HTR-8/SVneo (cell line): ENCODE measurements at places on chromosomes 2 and 18.

- no peak for DNase-seq
Measured at GRCh38 chr18:79754831-79755351, 42.8 kb upstream of the KCNG2 start.

- no peak for DNase-seq
Measured at GRCh38 chr18:50560681-50561629, 1.1 kb downstream of the MAPK4 start.

DNA sequence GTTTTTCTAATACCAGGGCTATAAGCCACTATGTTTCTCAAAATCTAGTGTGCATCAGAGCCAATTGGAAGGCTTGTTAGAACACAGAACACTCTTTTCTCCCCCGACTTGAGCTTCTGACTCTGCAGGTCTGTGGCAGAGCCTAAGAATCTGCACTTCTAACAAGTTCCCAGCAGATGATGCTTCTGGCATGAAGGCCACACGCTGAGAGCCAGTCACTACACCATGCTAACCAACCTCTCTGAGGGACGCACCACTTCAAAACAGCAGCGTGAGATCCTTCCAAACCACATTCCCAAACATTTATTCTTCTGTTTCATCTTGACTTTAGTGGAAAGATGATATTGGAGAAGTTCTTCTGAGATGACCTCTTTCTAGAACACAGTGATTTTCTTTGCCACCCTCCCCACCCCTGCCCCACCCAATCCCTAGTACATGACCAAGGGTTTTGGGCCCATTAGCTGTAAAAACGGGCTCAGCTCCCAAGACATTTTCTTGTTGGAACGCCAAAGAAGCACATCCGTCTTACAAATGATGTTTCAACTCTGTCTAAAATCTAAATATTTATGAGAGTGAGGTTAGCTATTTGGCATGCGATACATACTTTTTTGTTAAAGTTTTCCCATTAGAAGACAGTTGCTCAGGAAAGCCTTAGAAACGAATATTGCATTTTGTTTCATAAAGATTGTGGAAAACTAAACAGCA is 391.9 kb downstream of the TMEM182 start:
- DNase-seq = no peak

DNA sequence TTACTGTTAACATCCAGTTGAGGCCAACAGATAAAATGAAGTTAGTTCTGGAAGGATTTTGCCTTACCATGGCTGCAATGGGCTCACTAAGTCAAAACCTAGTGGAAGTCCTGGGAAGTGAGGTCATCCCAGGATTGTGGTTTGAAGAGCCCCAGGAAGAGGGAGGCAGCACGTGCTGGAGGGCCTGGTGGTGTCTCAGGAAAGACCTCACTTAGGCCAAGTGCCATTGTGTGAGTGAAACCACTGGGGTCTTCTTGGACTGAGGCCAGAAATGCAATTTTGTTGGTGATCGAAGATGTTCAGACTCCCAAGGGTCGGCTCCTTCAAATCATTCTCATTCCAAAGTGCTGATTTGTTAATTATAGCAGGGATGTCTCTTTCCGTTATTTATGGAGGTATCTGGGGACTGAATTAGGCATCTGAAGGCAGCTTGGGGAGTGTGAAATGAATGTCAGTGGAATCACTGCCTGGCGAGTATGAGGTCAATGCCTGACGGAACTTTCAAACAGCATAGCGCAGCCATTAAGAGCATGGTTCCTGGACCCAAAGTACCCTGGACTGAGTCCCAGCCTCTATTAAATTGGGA is 60.0 kb downstream of the IL1R2 start:
- DNase-seq = no peak

GRCh38 chr2:16882706-16883105 is 217.1 kb upstream of the CYRIA start:
- DNase-seq = no peak

DNA sequence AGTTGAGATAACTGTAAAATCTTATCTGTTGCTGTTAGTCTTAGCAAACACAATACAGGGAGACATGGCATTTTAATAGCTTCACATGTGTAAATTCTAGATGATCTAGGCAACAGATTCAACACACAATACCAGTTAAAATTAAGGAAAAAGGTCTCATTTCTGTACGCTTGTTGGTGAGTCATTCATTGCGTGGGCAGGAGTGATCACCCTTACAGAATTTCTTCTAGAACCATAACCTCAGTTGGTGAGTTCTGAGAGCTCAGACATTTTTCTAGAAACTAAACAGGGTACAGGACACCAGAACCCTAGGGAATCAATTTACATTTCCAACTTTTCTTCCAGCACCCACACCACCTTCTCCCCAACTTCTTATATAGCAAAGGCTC is 81.9 kb downstream of the SLC8A1 start:
- no peak for DNase-seq

DNA sequence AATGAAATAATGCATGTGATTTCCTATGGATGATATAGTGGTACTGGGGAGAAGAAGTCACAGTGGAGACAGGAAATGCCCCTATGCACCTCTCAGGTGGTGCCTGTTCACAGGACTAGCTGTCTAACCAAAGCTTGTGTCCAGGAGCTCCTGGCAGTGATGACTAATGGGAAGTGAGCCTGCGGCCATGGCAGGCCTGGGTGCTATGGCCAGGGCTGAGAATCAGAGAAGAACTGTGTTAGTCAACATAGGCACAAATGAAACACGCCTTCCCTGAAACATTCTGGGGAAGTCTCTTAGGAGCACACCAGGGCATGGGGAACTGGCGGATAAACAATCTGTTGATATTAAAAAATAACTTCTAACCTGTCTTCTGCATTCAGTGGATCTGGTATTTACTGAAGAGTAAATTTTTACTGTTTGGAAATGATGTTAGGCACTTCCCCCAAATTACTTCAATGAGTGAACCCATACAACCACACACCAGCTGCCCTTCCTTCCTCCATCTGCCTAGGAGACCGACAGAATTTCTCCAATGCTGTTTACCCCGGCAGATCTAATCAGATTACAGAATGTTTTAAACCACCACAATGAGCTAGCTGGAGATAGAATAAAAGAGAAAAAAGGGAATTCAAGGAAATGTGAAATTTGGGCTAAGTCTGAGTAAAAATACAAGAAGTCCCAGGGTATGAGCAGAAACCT is 67.4 kb downstream of the MEP1B start:
- no peak for DNase-seq

- DNase-seq = no peak
Measured at GRCh38 chr2:57370882-57371585, 675.6 kb upstream of the VRK2 start.

- DNase-seq = no peak
Measured at GRCh38 chr2:179104736-179105135, 54.8 kb upstream of the CCDC141 start.

- no peak for DNase-seq
Measured at GRCh38 chr2:24621779-24622538, 130.9 kb downstream of the NCOA1 start.

DNA sequence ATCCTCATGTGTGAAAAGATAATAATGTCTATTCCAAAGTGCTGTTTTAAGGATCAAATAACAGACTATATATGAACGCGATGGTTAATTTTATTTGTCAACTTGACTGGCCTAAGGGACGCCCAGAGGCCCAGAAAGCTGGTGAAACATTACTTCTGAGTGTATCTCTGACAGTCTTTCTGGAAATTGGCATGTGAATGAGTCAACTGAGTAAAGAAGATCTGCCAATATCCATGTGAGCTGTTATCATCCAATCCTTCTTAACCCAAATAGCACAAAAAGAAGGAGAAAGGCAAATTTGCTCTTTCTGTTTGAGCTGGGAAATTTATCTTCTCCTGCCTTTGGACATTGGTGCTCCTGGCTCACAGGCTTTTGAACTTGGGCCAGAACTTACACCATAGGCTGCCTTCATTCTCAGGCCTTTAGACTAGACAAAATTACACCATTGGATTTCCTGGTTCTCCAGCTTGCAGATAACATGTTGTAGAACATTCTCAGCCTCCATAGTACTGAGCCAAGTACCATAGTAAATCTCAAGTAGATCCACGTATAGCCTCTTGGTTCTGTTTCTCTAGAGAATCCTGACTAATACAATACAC is 114.7 kb upstream of the DOCK10 start:
- no peak for DNase-seq

DNA sequence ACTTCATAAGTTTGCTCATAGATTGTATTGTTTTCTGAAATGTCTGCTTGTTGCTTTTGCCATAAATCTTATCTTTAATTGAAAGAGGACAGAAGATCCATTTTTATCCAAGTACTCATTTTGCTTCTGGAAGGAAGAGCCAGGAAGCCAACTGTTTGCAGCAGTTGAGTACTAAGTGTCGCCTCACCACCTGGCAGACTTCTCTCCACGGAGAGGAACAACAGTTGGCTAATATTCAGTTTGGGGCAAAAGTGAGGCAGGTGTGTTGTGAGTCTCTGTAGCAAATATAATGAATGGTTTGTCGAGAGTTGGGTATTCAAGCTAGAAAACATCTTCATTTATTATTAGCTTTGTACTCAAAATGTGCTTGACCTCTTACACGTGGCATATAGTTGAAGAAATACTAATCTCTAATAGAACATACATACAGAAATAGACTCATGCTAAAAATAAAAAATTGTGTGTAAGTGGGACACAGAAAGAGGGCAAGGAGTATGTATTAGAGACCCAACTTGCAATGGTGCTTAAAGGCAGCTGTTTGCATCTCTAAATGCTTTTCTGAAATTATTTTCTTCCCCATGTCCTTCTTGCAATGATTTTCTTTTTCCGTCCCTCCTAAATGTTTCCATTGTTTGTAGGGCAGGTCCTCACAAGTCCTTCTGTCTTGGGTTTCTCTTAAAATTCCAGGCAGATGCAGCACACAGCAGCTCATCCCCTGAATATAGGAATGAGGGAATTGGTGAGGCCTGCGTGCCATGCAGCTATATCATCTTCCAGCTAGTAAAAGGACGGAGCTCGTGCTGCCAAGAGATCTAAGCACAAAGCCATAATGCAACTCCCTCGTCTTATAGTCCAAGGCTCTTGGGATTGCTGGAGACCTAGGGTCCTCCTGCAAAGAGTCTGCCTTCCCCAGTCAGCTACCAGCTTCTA is 44.8 kb upstream of the MAP3K20 start:
- DNase-seq = no peak

GRCh38 chr2:47592381-47592780 is 189.4 kb downstream of the MSH2 start:
- no peak for DNase-seq

DNA sequence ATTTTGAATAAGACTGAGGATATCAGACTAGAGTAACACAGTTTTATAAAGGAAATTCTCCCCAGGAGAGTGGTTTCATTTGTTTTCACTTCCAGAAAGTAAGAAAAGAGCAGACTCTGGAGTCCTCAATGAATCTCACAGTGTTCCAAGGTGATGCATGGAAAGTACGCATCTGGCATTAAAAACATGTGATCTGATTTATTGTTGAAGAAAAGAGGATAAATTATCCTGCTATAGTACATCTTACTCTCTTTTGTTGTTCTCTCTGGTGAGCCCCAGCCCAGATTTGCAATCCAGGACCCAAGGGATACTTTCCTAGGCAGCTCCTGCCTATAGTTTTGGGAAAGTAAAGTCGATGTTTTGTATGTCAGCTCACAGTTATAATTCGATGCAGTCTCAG is 285.9 kb downstream of the CTNNA2 start:
- no peak for DNase-seq

GRCh38 chr2:206978746-206979145 is 39.4 kb downstream of the CPO start:
- no peak for DNase-seq

- no peak for DNase-seq
Measured at GRCh38 chr2:230636684-230637271, 75.9 kb upstream of the CAB39 start.

DNA sequence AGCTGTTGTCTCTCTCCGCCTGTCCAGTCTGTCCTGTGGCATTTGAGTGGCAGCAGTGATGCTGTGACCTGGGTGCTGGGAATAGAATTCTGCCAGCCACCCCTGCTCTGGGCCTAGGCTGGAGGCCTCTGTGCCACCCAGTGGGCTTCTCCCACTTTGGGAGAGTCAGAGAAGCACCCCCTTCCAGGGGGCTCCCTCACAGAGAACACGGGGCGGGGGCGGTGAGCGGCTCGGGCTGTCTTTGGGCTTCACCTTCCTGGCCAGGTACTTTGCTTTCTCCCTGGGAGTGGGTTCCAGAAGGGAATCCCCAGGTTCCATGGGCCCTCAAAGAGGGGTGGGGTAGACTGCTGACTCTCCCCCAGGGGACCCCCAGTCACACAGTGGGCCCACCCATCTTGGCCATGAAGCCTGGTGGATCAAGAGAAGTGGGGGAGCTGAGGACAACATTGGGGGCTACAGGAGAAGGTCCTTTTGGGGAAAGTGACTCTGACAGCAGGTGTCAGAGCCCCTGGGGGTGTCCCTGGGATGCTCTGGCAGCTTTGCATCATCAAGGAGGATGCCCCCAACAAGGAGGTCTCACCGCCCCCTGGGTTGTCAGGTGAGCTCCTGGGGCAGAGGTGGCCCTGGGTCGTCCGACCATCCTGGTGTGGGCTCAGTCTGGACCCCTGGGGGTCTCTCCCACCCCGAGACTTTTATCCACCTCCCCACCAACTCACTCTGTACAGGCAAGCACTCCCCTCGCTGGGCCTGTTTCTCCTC is 18.8 kb upstream of the BOK start:
- no peak for DNase-seq

DNA sequence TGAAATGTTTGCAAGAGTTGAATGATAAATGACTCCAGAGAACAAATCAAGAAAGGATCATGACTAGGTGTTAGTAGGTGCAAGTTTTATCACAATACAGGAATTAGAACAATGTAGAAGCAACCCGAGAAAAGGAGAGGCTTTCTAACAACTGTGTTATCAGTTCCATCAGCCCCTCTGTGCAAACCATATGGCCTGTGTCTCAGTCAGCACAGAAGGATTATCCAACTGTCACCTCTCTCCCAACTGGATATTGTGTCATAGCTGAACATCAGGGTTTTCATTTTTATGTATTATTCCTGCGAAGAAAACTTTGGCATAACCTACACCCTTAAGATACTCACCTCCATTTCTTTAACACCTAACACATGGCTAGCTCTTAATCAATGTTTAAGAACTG is 321.6 kb upstream of the RND3 start:
- DNase-seq = no peak

GRCh38 chr18:76750917-76751890 is 71.2 kb upstream of the ZNF236 start:
- no peak for DNase-seq
